ENCODE measurements at places on chromosomes 13 and 19. TPM values are rescaled to one million over a fixed set of nuclear protein-coding genes. Genes with fewer than 3 reads are reported as not detected.

GRCh38 chr19:54073829-54074228, 7.3 kb downstream of the TARM1 start:
- DNase-seq, result no peak

CCDC159 gene
- total RNA-seq, result 13.6 TPM

DNA sequence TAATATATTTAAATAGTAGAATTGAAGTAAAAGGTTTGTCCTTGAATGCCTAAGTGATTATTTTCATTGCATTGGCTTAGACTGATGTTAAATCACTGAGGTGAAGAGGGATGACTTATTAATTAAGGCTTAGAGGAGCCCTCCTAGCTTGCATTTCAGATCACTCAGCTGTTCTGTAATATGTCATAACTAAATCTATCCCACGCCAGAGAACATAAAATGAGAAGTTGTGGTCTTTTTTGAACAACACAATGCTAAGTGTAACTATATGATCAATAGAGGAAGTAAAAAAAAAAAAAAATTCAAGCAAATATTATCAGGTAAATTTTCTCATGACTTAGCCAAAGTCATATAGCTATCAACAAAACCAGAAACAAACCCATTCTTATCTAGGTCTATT, 752.2 kb downstream of the GPC5 start:
- DNase-seq, result no peak

NMRK2 gene
- not detected for total RNA-seq

LCP1 gene
- 1,296 TPM for total RNA-seq

DNA sequence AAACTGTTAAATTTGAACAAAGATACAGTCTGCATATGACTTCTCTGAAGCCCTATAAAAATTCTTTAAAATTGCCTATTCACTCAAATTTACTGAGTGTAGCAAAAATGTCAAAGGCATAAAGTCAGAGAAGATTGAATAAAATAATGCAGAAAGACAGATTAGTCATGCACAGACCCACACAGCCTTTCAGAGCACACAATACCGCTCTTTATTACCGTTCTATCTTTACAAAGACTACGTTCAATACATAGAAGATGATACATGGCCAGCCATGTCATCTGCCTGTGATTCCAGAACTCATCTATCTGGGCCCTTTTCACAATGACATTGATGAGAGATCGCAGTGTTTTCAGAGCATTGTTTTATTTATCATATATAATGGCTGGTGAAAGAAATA, 107.2 kb downstream of the URI1 start:
- no peak for DNase-seq

DNA sequence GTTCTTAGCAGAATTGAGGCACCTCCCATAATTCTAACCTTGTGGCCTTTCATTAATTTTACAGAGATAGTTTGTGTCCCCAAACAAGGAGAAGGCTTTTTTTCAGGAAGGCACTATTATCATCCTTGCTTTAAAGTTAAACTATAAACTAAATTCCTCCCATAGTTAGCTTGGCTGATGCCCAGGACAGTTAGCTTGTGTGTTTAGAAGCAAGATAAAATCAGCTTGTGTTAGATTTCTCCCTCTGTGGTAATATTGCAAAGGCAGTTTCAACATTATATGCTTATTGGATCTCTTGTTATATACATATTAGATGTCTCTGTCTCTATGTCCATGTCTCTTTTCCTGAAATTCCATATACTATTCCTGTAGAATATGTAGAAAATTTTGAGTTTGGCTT, 342.7 kb downstream of the TBC1D4 start:
- no peak for DNase-seq

DNA sequence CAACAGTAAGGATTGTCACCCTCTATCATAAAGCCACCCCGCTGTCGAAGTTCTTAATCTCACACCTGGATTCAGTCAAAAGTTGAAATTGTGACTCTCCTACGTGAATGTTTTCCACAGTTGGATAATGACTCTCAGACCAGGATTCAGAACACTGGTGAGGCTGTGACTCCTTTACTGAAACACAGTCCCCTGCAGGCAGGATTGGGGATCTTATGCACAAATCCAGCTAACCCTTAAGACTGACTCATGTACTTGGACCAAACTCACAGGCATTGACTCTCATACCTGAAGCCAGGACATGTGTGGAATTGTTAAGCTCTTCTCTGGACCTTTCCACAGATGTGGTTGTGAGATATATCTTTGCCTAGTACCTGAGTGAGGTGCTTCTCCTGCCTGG, 46.8 kb downstream of the ZNF85 start:
- DNase-seq, result no peak

KIR3DL3 gene
- total RNA-seq, result not detected

- DNase-seq, result no peak
These were observed 5.2 kb downstream of the DKKL1 start for GRCh38 chr19:49368711-49369358.

GRCh38 chr19:47230054-47230920, 712 bp downstream of the BBC3 start:
- DNase-seq, result peak; percentile 87

LRRC4B gene
- not detected for total RNA-seq

SSC5D gene
- total RNA-seq, result 0.50 TPM

NKPD1 gene
- total RNA-seq, result 0.16 TPM

Data from activated CD8-positive, alpha-beta T cell treated with anti-CD3 and anti-CD28 coated beads, Interleukin-2, amount 10 ng/mL, durations not matched to agents 7 days and 5 days (primary cell).